Activated effector memory CD4-positive, alpha-beta T cell treated with Interleukin-2 at 50 U/mL for 16 hours (primary cell): ENCODE measurements at places on chromosomes 6 and 20.

DNA sequence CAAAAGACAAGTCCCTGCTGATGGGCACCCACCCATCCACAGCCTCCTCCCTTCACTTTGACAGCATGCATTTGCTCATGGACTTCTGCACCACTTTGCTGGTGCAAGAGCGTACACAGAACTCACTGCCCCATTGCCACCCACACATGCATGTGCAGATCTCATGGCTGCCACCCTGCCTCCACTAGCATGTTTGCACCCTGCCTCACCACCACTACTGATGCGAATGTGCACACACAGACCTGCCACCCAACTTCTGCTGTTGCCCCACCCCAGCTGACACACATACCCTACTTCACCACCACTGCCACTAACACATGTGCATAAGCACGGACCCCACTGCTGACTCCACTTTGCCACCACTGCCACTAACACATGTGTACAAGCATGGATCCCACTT, 64.9 kb upstream of the EYS start:
- no peak for DNase-seq

GRCh38 chr20:14245368-14245970, 91.9 kb downstream of the FLRT3 start:
- no peak for DNase-seq

GRCh38 chr6:47076422-47077344, 34.6 kb upstream of the ADGRF1 start:
- DNase-seq = no peak

GRCh38 chr6:127904160-127904559, 3.3 kb upstream of the THEMIS start:
- no peak for DNase-seq

- DNase-seq = peak; percentile 43
Observed at GRCh38 chr6:159929819-159930218, 39.0 kb downstream of the MAS1 start.

DNA sequence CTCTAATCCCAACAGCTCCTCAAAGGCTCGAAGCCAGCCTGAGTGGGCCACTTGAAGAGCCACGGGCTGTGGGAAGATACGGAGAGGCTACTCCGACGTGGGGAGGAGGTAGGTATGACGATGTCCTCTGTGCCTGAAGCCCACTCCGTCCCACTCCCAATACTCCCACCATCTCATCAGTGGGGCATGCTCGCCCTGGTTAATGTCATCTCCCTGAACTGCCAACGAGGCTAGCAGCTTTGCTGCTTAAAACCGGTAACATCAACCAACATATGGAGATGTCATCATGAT, 11.1 kb downstream of the NRN1 start:
- no peak for DNase-seq

- DNase-seq = no peak
Observed at GRCh38 chr20:21712443-21713059, 7.1 kb downstream of the PAX1 start.

- no peak for DNase-seq
Observed at GRCh38 chr20:14498772-14499171, 161.4 kb upstream of the FLRT3 start.

GRCh38 chr20:23097636-23098580, 11.8 kb upstream of the CD93 start:
- DNase-seq = no peak

GRCh38 chr20:9457136-9457535, 57.3 kb upstream of the LAMP5 start:
- no peak for DNase-seq

GRCh38 chr20:37219751-37220668, 40.7 kb upstream of the MROH8 start:
- no peak for DNase-seq

GRCh38 chr6:130771741-130772140, 55.5 kb upstream of the SMLR1 start:
- no peak for DNase-seq
